Thyroid gland (tissue), 4 donors: ENCODE measurements at places on chromosomes 5 and 9. TPM values are rescaled to one million over a fixed set of nuclear protein-coding genes. Genes with fewer than 3 reads are reported as not detected.

DNA sequence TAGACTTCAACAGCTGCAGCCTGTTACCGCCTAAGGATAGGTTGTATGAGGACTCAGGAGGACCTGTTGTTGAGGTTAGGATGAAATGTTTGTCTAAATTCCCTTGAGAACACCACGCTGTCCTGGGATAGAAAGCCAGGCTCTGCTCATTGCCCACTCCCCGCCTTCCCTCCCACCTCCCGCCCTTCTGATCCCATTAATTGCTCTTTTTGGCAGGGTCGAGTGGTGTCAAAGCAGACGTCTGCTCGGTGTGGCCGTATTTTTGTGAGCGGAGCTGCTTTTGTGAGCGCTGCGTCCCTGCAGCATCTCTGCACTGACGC lies 62.3 kb downstream of the SPATA31C2 start:
- peaks cover 3% of the 10 kb centered on the region for H3K4me1 ChIP-seq
- H3K4me3 ChIP-seq = no peak overlapping the region
- no peaks in the 10 kb centered on the region for H3K27me3 ChIP-seq
- no peak for DNase-seq
- no peaks in the 10 kb centered on the region for H3K36me3 ChIP-seq

LCN12 gene
- 24.3 TPM for total RNA-seq

CARTPT gene
- not detected for total RNA-seq

KLF9 gene
- total RNA-seq = 125 TPM
